ENCODE measurements at places on chromosomes 6 and 20. TPM values are rescaled to one million over a fixed set of nuclear protein-coding genes. Genes with fewer than 3 reads are reported as not detected.
A peak's percentile ranks its signal among the peaks of the same experiment; 100 is the strongest.

HLA-DOA gene
- total RNA-seq, result not detected

- H3K4me1 ChIP-seq, result peaks cover 2% of the 10 kb centered on the region
- H3K4me3 ChIP-seq, result peak within 1 kb of the TSS; percentile 76
- DNase-seq, result peak; percentile 95
- H3K36me3 ChIP-seq, result peaks cover 3% of the 10 kb centered on the region
- H3K27ac ChIP-seq, result peak within 1 kb of the TSS; percentile 35
These were observed at the start of gene MAP1LC3A for GRCh38 chr20:34558320-34559218. TSS of gene MAP1LC3A (plus strand) at chr20:34558718. CDS start at chr20:34558869, 151 bp downstream.

- peak; percentile 20 for DNase-seq
- peak overlapping the region; percentile 42 for H3K4me3 ChIP-seq
- no peaks in the 10 kb centered on the region for H3K4me1 ChIP-seq
- no peaks in the 10 kb centered on the region for H3K36me3 ChIP-seq
These were observed 7.9 kb downstream of the NKX2-2 start for GRCh38 chr20:21505810-21506530.

DNA sequence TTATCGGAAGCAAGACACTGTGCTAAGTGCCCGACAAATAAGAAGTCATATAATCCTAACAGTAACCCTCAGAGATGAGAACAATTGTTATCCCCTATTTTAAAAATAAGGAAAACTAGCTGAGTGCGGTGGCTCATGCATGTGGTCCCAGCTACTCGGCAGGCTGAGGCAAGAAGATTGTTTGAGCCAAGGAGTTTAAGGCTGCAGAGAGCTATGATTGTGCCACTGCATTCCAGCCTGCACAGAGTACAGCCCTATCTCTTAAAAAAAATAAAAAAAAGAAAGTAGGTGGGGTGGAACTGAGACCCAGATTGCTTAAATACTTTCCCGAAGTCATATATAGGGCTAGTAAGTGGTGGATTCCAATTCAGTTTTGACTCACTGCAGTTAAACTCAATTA, 84.7 kb downstream of the UST start:
- peaks cover 7% of the 10 kb centered on the region for H3K4me1 ChIP-seq
- no peak overlapping the region for H3K27ac ChIP-seq
- no peaks in the 10 kb centered on the region for H3K36me3 ChIP-seq

- DNase-seq, result no peak
- H3K4me1 ChIP-seq, result no peaks in the 10 kb centered on the region
- H3K4me3 ChIP-seq, result no peak overlapping the region
- no peak overlapping the region for H3K27ac ChIP-seq
- H3K36me3 ChIP-seq, result no peaks in the 10 kb centered on the region
- no peaks in the 10 kb centered on the region for H3K27me3 ChIP-seq
These were observed 183.1 kb downstream of the UBE3D start for GRCh38 chr6:82882363-82883023.

GRCh38 chr6:116268589-116269293, 11.0 kb downstream of the TSPYL1 start:
- H3K4me3 ChIP-seq, result no peak overlapping the region
- peaks cover 5% of the 10 kb centered on the region for H3K4me1 ChIP-seq
- H3K27ac ChIP-seq, result no peak overlapping the region
- peaks cover 2% of the 10 kb centered on the region for H3K36me3 ChIP-seq
- H3K27me3 ChIP-seq, result no peaks in the 10 kb centered on the region

DNA sequence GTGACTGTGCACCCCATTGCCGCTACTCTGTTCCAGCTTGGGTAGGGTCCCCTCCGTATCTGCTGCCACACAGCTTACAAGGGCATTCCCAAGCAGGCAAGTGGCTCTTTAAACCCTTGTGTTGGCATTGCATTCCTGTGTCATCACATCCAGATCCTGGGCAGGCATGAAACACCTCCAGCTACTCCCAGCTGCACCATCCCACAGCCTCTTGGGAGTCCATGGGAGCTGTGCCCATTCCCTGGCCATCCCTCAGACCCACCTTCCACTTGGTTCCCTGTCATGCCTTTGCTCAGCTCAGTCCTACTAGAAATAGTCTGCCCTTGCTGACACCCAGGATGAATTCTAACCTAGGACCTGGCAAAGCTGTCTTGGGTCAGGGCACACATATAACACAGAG, 87.7 kb downstream of the PSMG4 start:
- H3K36me3 ChIP-seq, result no peaks in the 10 kb centered on the region
- no peak overlapping the region for H3K4me3 ChIP-seq
- H3K27me3 ChIP-seq, result peaks cover 24% of the 10 kb centered on the region
- H3K27ac ChIP-seq, result no peak overlapping the region

DNA sequence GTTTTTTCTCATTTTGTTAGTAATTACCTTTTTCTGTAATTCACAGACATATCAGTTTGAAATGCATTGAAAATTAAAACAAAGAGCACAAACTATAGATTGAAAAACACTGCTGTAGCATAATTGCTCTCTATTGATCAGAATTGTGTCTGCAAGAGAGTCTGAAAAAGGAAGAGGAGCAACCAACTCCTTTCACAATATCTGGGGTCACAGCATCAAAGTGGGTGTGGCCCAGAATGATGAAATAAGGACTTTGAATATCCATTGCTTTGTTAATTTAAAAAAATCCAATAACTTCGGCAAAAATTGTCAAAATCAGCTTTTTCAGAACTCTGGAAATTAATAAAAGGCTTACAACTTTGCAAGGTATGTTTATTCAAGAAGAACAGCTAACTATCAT, 99.2 kb downstream of the MYLK4 start:
- H3K4me3 ChIP-seq, result no peak overlapping the region
- no peaks in the 10 kb centered on the region for H3K4me1 ChIP-seq

DNA sequence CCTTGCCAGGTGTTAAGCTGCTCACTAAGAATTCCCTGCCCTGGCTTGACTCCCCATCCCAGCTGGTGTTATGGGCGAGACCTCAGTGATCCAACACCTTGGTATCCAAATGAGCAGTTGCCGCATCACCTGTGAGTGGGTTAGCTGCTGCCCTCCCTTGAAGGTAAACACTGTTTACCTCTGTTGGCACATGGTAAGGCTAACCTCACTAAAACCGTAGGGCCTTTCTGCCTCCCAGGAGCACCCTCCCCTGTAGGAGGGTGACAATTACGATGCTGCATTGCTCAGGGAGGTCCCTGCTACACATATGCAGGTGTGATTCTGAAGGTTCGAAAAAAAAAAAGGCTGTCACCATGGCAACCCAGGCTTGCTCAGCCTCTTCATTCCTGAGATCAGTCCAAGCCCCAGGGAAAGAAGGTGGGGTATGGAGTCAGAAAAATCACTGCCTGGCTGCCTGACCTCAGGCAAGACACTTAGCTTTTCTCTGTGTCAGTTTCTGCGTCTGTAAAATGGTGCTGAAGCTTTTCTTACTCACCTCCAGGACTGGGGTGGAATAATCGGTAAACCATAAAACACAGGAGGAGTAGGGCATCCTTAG, 19.5 kb downstream of the PNPLA1 start:
- H3K36me3 ChIP-seq, result no peaks in the 10 kb centered on the region
- no peaks in the 10 kb centered on the region for H3K4me1 ChIP-seq
- no peak overlapping the region for H3K27ac ChIP-seq
- no peak overlapping the region for H3K4me3 ChIP-seq

GRCh38 chr20:10487142-10488136, 52.3 kb downstream of the SLX4IP start:
- DNase-seq, result peak; percentile 58
- H3K4me3 ChIP-seq, result no peak overlapping the region
- no peak overlapping the region for H3K27ac ChIP-seq
- no peaks in the 10 kb centered on the region for H3K36me3 ChIP-seq
- no peaks in the 10 kb centered on the region for H3K4me1 ChIP-seq
- H3K27me3 ChIP-seq, result no peaks in the 10 kb centered on the region

Data from IMR-90 (cell line).